K562 (cell line): ENCODE measurements at places on chromosomes 1 and 21. TPM values are rescaled to one million over a fixed set of nuclear protein-coding genes. Genes with fewer than 3 reads are reported as not detected.
A peak's percentile ranks its signal among the peaks of the same experiment; 100 is the strongest.

OR10Z1 gene
- 0.01 and 0.08 TPM in 2 replicates for polyA plus RNA-seq

CDKN2C gene
- polyA plus RNA-seq: 56.3 and 56.4 TPM in 2 replicates

SPAG17 gene
- polyA plus RNA-seq: 0.22 and 1.5 TPM in 2 replicates

LORICRIN gene
- not detected in 2 replicates for polyA plus RNA-seq

NFASC gene
- polyA plus RNA-seq: not detected in 2 replicates

COL9A2 gene
- 1.5 and 2.2 TPM in 2 replicates for polyA plus RNA-seq

KIRREL1 gene
- polyA plus RNA-seq: not detected in 2 replicates

ADAMTS5 gene
- not detected in 2 replicates for polyA plus RNA-seq

MRPL39 gene
- polyA plus RNA-seq: 94.8 and 109 TPM in 2 replicates

TBX19 gene
- 2.4 and 2.8 TPM in 2 replicates for polyA plus RNA-seq

CCDC181 gene
- not detected in 2 replicates for polyA plus RNA-seq

DNA sequence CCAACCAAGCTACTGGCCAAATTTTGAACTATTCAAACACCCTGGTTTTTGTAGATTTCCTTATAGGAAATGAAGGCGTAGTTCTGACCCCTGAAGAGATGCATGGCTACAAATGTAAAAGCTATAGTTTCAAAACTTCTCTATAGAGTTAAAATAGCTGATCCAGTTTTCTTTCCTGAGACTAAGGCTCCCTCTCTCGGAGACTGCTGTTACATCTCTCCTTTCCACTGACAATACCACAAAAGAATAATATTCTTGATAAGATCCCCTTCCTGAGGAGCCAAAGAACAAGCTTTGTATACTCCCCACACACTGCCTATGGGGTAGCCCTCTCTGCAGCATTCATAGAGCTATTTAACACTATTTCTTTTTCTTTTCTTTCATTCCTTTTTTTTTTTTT lies 6.7 kb upstream of the CFAP126 start:
- DNase-seq: no peak

DNA sequence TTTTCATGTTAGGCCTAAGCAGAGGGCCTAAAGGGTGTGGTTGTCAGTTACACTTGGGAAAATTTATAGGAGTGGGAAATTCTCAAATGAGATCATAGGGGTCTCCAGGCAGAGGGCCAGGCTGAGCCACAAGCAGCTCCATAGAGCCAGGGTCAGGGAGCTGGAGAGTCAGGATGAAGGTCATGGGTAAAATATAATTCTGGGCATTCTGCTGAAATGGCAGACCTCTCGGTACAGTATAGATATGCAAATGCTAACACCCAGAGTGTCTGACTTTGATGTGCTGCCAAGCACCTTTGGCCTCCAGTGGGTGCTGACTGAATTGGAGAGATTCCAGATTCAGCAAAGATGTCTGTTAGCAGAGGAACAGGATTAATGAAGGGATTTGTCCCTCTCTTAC lies 40.1 kb downstream of the DNM3 start:
- DNase-seq: no peak

GRCh38 chr21:15528346-15528745 lies 201.4 kb upstream of the USP25 start:
- DNase-seq: no peak

- DNase-seq: no peak
These were observed 38.1 kb upstream of the CAMK1G start for GRCh38 chr1:209545423-209545822.

- DNase-seq: no peak
These were observed 282.9 kb downstream of the PTGER3 start for GRCh38 chr1:70764747-70765146.

- no peak for DNase-seq
These were observed 133.4 kb downstream of the NEK7 start for GRCh38 chr1:198290089-198290683.

DNA sequence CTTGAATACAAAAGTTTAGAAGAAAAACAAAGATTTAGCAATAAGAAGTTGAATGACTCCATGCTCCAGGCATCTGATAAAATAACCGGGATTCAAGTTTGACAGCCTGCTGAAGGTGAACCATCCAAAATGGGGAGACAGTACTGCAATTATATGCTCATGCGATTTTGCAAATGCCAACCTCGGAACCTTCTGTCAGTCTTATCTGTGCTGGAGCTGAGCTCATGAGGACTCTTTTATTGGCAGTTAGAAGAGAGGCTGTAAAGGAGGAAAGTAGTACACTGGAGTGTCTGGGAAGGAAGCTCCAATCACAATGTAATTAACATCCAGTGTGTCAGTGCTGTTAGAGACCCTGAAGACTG lies 170.0 kb downstream of the GALNT2 start:
- no peak for DNase-seq

DNA sequence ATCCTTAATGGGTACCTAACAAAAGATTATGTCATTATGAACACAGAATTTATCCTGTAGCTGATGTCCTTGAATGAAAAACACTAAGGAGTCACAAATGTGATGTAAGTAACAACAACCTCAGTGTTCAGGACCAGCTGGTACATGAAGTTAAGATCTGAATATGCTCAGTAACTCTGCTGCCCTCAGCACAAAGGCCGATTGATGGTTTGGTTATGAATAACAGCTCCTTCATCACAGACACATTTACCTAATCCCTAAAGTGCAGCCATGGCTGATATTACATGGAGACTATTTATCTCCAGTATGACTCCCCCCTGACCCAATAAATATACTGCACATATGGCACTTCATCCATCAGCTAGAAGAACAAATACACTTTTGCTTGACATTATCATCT lies 75.2 kb downstream of the PLPPR5 start:
- DNase-seq: no peak

GRCh38 chr1:69175053-69175452 lies 392.7 kb upstream of the LRRC7 start:
- DNase-seq: no peak

GRCh38 chr1:221886743-221887414 lies 145.0 kb upstream of the DUSP10 start:
- DNase-seq: peak; percentile 50

DNA sequence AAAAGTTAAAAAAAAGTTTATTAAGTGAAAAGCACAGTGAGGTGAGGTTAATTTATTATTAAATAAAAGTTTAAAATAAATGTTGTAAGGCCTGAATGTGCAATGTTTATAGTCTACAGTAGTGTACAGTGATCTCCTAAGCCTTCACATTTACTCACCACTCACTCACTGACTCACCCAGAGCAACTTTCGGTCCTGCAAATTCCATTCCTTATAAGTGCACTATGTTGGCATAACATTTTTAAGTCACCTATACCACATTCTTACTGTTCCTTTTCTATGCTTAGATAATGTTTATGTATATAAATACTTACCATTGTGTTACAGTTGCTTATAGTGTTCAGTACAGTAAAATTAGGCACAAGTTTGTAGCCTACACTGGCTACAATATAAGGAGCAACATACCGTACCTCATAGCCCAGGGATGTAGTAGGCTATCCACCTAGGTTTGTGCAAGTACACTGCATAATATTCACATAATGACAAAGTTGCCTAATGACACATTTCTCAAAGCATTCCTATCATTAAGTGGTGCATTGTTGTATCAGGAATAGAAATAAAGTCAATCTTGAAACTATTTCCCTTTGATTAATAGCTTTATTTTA lies 426.5 kb upstream of the BRINP3 start:
- DNase-seq: no peak

DNA sequence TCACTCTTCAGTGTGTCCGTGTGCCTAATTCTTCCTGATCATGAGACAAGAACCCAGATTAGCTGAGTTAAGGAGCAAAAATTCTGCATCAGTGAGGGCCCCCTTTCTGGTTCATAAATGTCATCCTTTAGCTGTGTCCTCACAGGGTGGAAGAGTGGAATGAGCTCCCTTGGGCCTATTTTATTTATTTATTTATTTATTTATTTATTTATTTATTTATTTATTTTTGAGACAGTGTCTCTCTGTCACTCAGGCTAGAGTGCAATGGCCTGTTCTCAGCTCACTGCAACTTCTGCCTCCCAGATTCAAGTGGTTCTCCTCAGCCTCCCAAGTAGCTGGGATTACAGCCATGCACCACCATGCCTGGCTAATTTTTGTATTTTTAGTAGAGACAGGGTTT lies 131.7 kb downstream of the PATJ start:
- no peak for DNase-seq

- peak; percentile 32 for DNase-seq
These were observed 15.5 kb downstream of the FYB2 start for GRCh38 chr1:56803561-56804156.

- no peak for DNase-seq
These were observed 497 bp upstream of the IFNAR2 start for GRCh38 chr21:33229099-33229783.

- peak; percentile 30 for DNase-seq
These were observed 31.8 kb downstream of the IGSF21 start for GRCh38 chr1:18139198-18139981.

- DNase-seq: no peak
These were observed 27.0 kb upstream of the CD5L start for GRCh38 chr1:157868654-157869053.

DNA sequence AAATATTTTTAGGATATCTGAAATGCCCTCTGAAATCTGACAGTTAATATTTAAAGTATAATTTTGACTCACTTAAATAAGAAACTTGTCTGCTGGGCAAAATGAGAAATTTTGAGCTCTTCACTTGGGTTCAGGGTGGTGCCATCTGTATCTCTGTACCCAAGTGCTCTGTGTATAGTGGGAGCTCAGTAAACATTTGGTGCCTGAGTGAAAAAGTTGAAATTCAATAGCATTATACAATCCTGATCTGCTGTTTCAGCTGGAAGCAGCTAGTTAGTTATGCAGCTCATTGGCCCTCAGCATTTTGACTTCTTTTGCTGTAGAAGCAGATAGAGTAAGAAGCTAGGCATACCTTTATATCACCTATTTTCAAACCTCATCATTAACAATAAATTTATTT lies 73.3 kb downstream of the RPE65 start:
- DNase-seq: no peak

GRCh38 chr1:31954607-31955283 lies 16.6 kb upstream of the PTP4A2 start:
- DNase-seq: peak; percentile 65

DNA sequence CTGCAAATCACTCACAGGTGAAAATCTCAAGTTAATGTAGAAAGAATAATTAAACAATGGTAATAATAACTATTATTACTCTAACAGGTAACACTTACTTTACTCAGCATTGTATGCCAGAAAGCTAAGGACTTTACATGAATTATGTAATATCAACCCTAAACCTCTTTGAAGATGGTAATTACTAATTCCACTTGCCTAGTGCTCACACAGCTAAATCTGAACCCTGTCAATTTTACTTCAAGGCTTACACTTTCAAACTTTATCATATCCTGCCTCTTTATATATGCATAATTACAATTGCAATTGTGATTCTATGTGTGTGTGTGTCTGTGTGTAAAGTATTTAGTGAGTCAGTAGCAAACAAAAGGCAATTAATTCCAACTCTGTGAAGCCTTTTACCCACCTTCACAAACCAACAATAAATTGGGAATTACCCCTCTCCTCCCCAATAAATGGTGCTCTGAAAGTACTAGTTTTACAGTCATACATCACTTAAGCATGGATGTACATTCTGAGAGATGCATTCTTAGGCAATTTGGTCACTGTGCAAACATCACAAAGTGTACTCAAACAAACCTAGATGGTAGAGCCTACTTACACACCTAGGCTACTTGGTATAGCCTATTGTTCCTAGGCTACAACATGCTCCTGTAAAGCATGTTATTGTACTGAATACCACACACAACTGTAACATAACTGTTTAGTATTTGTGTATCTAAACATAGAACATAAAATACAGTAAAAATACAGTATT lies 5.9 kb downstream of the ZNF644 start:
- DNase-seq: no peak

- DNase-seq: peak; percentile 33
These were observed 37.7 kb downstream of the SH3GLB1 start for GRCh38 chr1:86741947-86742572.

DNA sequence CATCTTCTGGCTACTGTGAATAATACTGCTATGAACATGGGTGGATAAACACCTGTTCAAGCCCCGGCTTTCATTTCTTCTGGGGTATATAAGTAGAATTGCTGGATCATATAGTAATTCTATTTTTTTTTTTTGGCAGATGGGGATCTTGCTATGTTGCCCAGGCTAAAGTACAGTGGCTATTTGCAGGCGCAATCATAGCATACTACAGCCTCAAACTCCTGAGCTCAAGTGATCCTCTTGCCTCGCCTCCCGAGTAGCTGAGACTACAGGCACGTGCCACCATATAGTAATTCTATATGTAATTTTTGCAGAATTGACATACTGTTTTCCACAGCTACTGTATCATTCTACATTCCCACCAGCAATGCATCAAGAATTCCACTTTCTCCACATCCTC lies 27.8 kb downstream of the UBR4 start:
- no peak for DNase-seq

DNA sequence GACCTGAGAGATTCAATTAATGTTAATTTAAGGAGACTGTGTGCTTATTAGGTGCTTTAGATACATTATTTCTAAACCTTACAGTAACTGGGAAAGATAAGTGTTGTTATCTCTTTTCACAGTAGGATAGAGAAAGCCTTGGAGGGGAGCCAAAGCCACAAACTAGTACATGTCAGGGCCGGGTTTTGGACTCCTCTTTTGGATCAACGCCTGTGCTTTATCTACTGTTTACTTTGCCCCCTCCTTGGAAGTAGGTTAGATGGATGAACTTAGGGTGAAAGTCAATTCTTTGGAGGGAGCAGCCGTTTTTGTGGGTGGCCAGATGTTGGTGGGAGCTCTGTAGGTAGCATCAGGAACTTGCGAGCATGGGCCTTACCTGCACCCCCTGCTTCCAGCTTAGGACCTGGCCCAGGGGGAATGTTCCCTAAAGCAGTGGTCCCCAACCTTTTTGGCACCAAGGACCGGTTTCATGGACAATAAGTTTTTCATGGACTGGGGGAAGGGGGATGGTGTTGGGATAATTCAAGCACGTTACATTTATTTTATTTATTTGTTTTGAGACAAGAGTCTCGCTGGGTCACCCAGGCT lies 1.7 kb downstream of the HHAT start:
- no peak for DNase-seq

DNA sequence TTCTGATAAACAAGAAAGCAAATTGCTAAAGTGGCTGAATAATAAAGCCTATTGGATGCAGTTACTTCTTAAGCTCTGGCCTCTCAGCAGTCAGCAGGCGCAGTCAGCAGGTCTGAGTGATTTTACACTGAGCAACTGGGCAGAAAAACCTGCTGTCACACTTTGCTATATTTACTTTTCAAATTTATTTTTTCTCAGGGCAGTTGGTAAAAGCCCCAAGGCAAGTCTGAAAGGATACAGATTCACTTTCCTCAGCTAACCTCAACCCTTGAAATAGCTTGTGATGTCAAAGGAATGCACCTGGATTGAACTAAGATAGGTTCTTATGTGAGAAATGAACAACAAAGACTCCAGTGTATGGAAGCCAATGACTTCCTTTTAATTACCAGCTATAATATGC lies 34.0 kb downstream of the ATP5PF start:
- no peak for DNase-seq
